ENCODE measurements at places on chromosomes 6 and 20. TPM values are rescaled to one million over a fixed set of nuclear protein-coding genes. Genes with fewer than 3 reads are reported as not detected.

The TRERF1 gene
- total RNA-seq, result 1.8 TPM

The VSTM2L gene
- total RNA-seq, result 1.1 TPM

The REM1 gene
- not detected for total RNA-seq

The ECHDC1 gene
- total RNA-seq, result 54.5 TPM

The CCN6 gene
- total RNA-seq, result not detected

The LTB gene
- total RNA-seq, result not detected

The VGLL2 gene
- not detected for total RNA-seq

The DSP gene
- 0.83 TPM for total RNA-seq

The HNF4A gene
- not detected for total RNA-seq

The MOXD1 gene
- total RNA-seq, result 63.3 TPM

The ATP6V1G2 gene
- 5.0 TPM for total RNA-seq

The RAD21L1 gene
- total RNA-seq, result 0.14 TPM

The BCAS1 gene
- 0.09 TPM for total RNA-seq

The BANF2 gene
- total RNA-seq, result not detected

The PRICKLE4 gene
- total RNA-seq, result not detected

The HLA-DRB1 gene
- total RNA-seq, result not detected

The CPNE1 gene
- 199 TPM for total RNA-seq

The SPAG4 gene
- 22.0 TPM for total RNA-seq

The TPX2 gene
- 4.6 TPM for total RNA-seq

The TNFRSF6B gene
- 0.65 TPM for total RNA-seq

The VARS1 gene
- total RNA-seq, result 36.0 TPM

The C20orf96 gene
- total RNA-seq, result 2.4 TPM

The FAXC gene
- 0.55 TPM for total RNA-seq

The MLN gene
- not detected for total RNA-seq

The TRPC4AP gene
- total RNA-seq, result 59.5 TPM

The FKBP5 gene
- 4.8 TPM for total RNA-seq

The C6orf58 gene
- total RNA-seq, result under 0.01 TPM

The NMBR gene
- not detected for total RNA-seq

The OR2H1 gene
- 0.14 TPM for total RNA-seq

The CD109 gene
- 18.6 TPM for total RNA-seq

The SEMG1 gene
- not detected for total RNA-seq

The APOM gene
- 2.8 TPM for total RNA-seq

The GSTA3 gene
- not detected for total RNA-seq

The PNPLA1 gene
- total RNA-seq, result under 0.01 TPM

The BHLHE23 gene
- not detected for total RNA-seq

The MTHFD1L gene
- 50.3 TPM for total RNA-seq

The ZNF133 gene
- 23.8 TPM for total RNA-seq

The HLA-DOB gene
- 0.14 TPM for total RNA-seq

The LINC00237 gene
- not detected for total RNA-seq

The NCOA5 gene
- 5.0 TPM for total RNA-seq

The VSX1 gene
- not detected for total RNA-seq

The ZBTB9 gene
- 4.1 TPM for total RNA-seq

The MAP3K7 gene
- total RNA-seq, result 34.2 TPM

The ZBTB46 gene
- total RNA-seq, result 9.7 TPM

The ADGRF4 gene
- total RNA-seq, result 0.74 TPM
